Natural killer cell (primary cell): ENCODE measurements at places on chromosomes 5 and 9. TPM values are rescaled to one million over a fixed set of nuclear protein-coding genes. Genes with fewer than 3 reads are reported as not detected.

SYNPO gene
- total RNA-seq, result not detected

- H3K4me1 ChIP-seq, result no peaks in the 10 kb centered on the region
- peaks cover 2% of the 10 kb centered on the region for H3K27me3 ChIP-seq
- DNase-seq, result no peak
- H3K27ac ChIP-seq, result no peak overlapping the region
- no peak overlapping the region for H3K4me3 ChIP-seq
These were observed 75.9 kb upstream of the DAB2 start for GRCh38 chr5:39500551-39501175.

- no peak for DNase-seq
- no peaks in the 10 kb centered on the region for H3K36me3 ChIP-seq
- no peak overlapping the region for H3K27ac ChIP-seq
- peaks cover 29% of the 10 kb centered on the region for H3K4me1 ChIP-seq
These were observed 7.2 kb upstream of the DNAJB5 start for GRCh38 chr9:34982361-34982760.

- H3K27me3 ChIP-seq, result no peaks in the 10 kb centered on the region
- DNase-seq, result no peak
- H3K27ac ChIP-seq, result no peak overlapping the region
- no peaks in the 10 kb centered on the region for H3K36me3 ChIP-seq
- no peak overlapping the region for H3K4me3 ChIP-seq
These were observed 144.8 kb upstream of the ADCY2 start for GRCh38 chr5:7251132-7251531.

GRCh38 chr5:74205767-74206578 is 434.6 kb downstream of the ENC1 start:
- H3K36me3 ChIP-seq, result no peaks in the 10 kb centered on the region
- H3K4me3 ChIP-seq, result no peak overlapping the region
- H3K27me3 ChIP-seq, result no peaks in the 10 kb centered on the region
- no peak overlapping the region for H3K27ac ChIP-seq
- H3K4me1 ChIP-seq, result no peaks in the 10 kb centered on the region
- DNase-seq, result no peak

- H3K27me3 ChIP-seq, result no peaks in the 10 kb centered on the region
- peak; percentile 68 for DNase-seq
- no peaks in the 10 kb centered on the region for H3K36me3 ChIP-seq
These were observed 1.2 kb downstream of the FBXL17 start for GRCh38 chr5:108380531-108381349.

DNA sequence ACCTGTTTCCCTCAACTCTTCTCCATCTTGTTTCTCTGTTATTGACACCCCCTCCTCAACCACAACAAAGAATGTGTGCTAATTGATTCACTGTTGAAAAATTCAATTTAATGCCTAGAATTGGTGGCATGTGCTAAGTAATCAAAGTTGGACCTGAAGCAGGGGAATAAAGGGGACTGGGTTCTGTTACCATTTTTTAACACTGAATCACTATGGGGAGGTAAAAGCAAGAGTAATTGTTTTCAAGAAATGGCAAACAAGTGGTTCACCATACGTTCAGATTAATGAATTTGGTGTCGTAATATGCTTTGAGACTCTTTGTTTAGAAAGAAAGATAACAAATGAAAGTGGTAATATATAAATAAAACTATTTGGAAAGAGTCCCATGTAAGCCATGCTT is 17.0 kb upstream of the SSBP2 start:
- no peaks in the 10 kb centered on the region for H3K4me1 ChIP-seq
- H3K27ac ChIP-seq, result no peak overlapping the region
- H3K36me3 ChIP-seq, result no peaks in the 10 kb centered on the region
- H3K27me3 ChIP-seq, result no peaks in the 10 kb centered on the region
- no peak for DNase-seq
